ENCODE measurements at places on chromosomes 16 and 17.

- no peak for DNase-seq
These were observed 17.6 kb downstream of the APPBP2 start for GRCh38 chr17:60508384-60508980.

DNA sequence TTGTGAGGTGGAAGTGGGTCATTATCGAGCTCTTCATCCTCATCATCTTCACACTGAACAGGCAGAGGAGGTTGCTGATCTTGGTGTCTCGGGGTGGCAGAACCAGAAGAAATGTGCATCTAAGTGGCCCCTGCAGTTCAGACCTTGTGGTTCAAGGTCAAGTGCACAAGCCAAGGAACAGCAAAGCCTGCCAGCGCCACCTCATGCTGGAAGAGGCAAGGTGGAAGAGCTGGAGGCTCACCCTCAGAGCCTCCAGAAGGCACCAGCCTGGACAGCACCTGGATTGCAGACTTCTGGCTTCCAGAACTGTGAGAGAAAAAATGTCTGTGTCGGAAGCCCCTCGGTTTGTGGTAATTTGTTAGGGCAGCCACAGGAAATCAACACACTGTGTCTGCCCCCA, 32.7 kb downstream of the IFT140 start:
- DNase-seq: no peak

DNA sequence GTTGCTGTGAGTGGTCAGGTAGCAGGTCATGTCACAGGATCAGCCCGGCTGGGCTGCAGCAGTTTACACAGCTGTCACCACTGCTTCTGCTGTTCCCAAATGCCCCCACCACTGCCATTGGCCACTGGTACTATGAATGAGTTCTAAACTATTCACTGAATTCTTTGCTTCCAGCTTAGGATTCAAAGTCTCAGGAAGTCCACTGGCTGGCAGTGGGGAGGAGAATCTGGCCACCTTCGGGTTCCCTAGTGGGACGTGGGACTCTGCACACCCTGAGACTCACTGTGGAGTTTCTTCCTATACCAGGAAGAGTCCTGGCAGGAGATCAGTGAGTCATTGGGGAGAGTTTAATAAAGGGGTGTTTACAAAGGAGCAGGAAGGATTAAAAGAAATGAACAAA, 6.9 kb downstream of the MT1X start:
- no peak for DNase-seq

DNA sequence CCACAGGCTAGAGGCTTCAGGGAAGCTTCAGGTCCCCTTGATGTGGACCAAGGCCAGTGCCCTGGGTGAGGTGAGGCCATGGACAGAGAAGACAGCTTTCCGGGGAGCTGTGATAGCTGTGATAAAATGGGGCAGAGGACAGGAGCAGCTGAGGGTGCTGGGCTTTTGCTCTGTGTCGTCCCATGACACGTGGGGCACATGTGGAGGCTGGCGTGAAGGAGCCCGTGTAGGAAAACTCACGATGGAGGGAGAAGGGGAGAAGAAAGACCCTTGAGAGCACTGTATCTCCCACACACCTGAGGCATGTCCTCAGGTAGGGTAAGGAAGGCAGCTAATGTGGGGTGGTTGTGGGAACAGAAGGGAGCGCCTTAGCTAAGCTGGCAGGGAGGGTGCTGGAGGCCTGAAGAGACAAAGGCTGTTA, 21.3 kb downstream of the B9D1 start:
- DNase-seq: no peak

GRCh38 chr16:49335828-49336227, 37.8 kb upstream of the C16orf78 start:
- DNase-seq: no peak

DNA sequence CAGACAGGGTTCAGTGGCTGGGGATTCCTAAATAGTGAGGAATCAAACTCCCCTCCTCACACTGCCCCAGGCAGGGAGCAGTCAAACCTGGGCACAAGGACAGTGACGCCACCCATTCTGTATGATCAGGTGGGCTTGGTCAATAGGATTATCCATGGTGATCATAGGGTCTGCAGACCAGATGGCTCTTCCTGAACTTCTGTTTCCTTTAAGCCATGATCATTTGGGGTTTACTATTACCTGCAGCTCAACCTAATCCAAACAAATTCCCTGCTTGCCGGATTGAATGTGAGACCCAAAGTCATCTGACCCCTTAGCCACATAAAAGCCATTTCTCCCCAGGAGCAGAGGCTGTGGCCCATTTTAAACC, 54.3 kb downstream of the PLXDC1 start:
- no peak for DNase-seq

- no peak for DNase-seq
These were observed 7.1 kb downstream of the ACSF3 start for GRCh38 chr16:89100601-89101302.

DNA sequence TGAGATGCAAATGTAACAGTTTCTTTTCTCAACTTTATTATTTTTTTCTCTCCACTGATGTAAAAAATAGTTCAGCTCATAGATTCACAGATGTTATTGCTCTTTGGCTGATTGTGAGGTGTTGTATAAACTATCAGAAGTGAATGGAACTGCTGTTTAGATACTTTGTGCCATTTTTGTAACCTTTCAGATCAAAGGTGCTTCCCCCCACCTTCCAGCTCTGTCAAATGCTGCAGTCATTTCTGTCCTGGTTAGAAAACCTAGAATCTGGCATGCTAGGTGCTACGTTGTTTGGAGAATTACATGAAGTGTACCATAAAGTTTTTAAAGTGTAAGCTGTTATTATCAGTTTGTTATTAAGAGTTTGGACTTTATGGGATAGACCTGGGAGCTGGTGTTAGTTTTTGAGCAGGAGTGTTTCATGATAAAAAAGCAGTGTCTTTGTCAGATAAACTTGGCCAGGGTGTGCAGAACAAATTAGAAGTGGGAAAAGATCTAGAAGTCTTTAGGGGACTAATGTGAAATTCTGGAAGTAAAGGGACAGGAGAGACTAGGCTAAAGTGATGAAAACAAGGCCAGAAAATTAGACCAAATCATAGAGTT, 1.8 kb upstream of the WIPI1 start:
- no peak for DNase-seq

GRCh38 chr16:67547423-67548264, 14.7 kb upstream of the CTCF start:
- DNase-seq: no peak

DNA sequence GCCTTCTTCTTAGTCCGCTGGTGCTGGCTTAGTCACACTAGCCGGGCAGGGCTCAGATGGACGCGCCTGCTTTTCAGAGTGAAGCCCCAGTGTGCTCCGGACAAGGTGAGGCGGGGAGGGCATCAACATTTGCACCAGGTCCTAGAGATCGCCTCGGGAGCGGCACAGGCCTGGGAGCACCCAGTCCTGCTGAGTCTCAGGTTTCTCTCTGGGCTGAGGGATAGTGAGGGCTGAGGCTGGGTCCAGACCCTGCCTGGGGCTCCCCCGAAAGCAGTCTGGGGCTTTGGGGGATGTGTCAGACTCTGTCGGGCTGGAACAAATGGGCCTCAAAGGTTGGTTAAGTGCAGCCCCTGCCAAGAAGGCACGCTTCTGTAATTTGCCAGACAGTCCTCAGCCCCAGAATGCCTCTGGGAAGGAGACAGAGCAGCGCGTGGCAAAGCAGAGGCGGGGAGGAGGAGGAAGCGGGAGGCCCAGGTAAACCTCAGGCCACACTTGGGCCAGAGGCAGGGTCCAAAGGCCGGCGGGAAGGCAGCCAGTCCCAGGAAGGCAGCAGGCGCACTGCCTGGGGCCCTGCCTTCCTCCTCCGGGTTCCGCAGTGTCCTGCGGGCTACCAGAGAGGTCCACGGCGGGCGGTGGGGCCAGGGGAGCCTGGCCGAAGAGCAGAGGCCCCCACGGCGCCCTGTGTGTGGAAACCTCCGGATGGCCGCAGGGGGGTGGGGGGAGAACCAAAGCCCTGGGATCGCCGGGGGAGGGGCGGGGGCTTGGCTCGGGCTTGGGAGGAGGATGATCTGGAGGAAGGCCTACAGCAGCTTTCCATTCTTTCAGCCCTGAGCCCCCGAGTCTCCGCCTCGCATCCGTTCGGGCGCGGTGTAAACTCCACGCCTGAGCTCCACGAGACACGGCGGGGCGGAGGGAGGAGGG, 39.5 kb upstream of the ATP2A3 start:
- DNase-seq: no peak

DNA sequence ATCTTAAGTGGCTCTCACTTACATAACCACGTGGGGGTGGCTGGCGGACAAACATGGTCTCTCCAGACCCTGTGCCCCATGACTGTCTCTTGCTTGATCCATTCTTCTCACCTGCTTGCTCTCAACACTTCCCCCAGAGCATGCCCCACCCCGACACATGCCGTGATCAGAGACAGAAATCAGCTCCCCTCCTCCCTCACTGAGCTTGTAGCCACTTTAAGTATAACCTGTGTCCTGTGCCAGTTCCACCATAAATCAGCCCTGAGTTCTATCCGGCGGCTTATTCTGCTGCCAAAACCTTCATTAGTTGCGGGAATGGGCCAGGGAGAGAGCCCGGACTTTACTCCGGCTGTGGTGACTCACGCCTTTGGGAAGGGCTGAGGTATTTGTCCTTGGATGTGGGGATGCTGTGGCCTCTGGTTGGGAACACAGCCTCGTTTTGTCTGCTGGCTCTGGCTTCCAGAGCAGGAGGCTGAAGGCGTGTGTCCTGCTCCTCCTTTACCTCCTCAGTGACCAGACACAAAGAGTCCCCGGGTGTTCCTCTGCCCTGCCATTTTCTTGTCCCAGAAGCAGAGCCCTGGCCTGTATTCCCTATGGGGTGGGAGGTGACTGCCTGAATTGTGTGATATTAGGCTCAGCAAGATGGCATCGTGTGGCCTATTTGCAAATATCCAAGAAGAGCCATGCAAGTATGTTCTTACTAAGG, 21.1 kb downstream of the ANKRD40 start:
- DNase-seq: no peak

DNA sequence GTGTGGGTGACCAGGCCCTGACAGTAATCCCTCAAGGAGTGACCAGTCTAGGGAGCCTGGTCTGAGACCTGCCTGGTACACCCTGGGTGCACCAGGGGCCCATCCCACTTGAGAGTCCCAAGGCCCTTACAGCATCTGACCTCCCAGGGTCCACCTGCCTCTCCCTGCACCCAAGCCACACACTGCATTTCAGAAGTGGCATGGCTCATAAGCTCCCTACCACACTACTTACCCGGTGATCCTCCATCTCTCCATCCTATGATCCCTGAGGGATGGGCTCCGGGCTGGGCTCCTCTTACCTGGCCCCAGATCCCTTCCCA, 40.6 kb downstream of the LGALS9 start:
- DNase-seq: no peak

DNA sequence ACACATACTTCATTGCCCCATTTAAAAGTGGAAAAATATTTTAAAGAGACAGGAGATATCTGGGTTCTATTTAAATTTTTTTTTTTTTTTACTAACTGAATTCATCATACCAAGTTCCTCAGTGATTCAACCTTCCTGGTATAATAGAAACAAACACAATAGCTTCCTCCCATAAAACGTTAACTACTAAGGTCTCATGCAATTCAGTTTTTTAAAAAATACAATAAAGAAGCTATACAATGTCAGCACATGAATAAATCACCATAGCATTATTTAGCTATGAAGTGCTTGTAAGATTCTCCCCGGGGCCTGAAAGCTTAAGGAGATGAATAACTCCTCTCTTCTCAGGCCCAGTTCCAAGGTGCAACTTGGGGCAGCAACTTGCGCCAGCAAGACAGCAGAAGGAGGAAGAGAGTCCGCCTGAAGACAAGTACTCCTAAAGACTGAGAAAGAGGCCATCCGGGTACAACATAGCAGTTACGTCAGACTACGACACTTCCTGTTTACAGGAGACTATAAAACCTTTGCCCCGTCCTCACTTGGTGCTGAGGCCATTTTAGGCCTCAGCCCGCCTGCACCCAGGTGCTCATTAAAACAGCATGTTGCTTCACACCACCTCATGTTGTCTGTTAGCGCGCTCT, 81.5 kb downstream of the MYO1D start:
- no peak for DNase-seq

DNA sequence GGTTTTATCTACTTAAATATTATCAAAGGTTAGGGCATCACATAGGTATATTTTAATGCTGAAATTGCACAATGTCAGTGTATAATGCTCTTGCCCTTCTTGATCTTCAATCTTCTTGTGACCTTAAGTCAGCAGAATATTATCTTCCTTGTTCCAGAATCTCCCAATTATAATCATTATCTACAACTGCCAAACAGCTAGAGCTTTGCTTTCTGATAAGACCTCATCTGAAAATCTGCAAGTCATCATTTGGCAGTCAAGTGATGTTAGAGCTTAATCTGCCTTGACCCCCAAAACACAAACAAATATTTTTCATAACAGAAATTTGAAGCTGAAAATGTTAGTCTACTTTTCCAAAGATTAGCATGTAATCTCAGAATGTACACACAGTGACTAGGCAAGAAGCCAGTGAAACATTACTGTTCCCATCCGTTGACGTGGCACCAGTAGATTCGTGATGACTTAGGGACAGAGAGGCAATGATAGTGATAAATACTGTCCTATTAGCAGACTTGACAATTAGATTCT, 19.8 kb downstream of the REXO5 start:
- DNase-seq: no peak

GRCh38 chr17:75457047-75457654, 716 bp downstream of the TMEM94 start:
- no peak for DNase-seq

GRCh38 chr17:17710728-17711541, 29.7 kb downstream of the RAI1 start:
- DNase-seq: no peak

GRCh38 chr16:17591655-17592405, 121.1 kb upstream of the XYLT1 start:
- no peak for DNase-seq

GRCh38 chr16:3383045-3383448, 17.8 kb downstream of the ZSCAN32 start:
- DNase-seq: no peak

- DNase-seq: no peak
These were observed 29.3 kb downstream of the ACTG1 start for GRCh38 chr17:81483085-81483861.

GRCh38 chr16:27628241-27628942, 78.4 kb downstream of the KATNIP start:
- no peak for DNase-seq
